ENCODE measurements at places on chromosomes 12 and 14. TPM values are rescaled to one million over a fixed set of nuclear protein-coding genes. Genes with fewer than 3 reads are reported as not detected.

The LAG3 gene
- total RNA-seq: 215 TPM

The KLRC3 gene
- not detected for total RNA-seq

The ASCL1 gene
- not detected for total RNA-seq

The PYGL gene
- total RNA-seq: 1.5 TPM

The SLC2A13 gene
- 2.9 TPM for total RNA-seq

The A2M gene
- not detected for total RNA-seq

The PAPOLA gene
- 217 TPM for total RNA-seq

The PLA2G1B gene
- not detected for total RNA-seq

The PZP gene
- total RNA-seq: not detected

All from activated T-helper 2 cell treated with anti-CD3 and anti-CD28 coated beads, Interferon-gamma antibody, Interleukin-2, Interleukin-4, amounts not matched to agents 10 μg/mL and 5 μg/mL and 100 μg/mL, durations not matched to agents 14 hours and 24 hours and 36 hours (primary cell).